B cell (primary cell): ENCODE measurements at places on chromosomes 12 and 14.

GRCh38 chr14:50600849-50601248 lies 40.9 kb downstream of the ATL1 start:
- DNase-seq, result no peak

DNA sequence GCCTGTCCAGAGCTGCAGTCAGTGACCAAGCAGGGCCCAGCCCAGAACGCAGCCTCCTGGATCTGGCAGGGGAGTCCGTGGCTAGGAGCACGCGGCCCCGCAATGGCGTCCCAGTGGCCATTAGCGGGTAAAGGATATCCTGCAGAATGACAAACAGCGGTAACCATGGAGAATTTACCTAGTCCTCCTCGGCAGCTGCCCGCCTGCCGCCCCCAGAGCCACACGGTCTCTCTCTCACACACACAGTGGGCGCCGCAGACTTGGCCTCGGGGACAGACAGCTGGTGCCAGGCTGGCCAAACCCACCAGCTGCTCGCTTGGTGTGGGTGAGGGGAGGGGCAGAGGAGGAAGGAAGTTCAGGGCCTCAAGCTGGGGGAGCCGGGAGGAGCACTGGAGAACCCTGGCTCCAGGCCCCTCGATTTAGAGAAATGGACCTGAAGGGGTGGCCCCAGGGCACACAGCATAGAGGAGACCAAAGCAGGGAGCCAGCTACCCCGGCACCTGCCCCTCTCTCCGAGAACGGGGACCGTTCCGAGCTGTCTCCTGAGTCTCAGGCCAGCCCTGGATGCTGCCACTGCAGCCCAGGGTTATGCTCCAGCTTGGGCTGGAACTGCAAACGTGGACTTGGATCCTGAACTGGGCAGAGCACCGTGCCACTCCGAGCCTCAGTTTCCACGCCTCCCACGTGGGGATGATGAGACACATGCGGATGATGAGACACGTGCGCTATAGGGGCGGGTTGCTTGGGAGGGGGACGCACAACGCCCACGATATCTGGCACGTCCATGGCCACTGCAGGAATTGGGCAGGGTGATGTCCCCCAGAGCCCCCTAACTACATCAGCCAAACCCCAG lies 3.4 kb downstream of the CDK2AP1 start:
- peak; percentile 47 for DNase-seq

GRCh38 chr14:102279688-102280348 lies 25.1 kb downstream of the MOK start:
- no peak for DNase-seq

DNA sequence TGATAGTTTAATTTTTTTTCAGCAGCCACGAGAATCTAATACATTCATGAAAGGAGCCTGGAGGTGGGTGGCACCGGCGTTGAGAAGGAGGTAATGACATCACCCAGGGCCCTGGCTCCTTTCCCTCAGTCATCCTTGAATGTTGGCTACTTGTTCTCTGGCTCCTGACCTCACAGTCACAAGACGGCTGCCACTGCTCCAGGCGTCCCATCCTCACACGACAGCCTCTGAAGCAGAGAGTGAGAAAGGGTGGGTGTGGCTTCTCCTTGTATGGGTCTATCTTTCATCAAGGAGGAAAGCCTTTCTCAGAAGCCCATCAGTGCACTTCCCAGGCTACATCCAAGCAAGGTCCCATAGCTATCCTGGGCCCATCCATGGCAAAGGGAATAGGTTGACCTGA lies 207.6 kb upstream of the C14orf180 start:
- no peak for DNase-seq
